ENCODE measurements at places on chromosomes 6 and 20.

DNA sequence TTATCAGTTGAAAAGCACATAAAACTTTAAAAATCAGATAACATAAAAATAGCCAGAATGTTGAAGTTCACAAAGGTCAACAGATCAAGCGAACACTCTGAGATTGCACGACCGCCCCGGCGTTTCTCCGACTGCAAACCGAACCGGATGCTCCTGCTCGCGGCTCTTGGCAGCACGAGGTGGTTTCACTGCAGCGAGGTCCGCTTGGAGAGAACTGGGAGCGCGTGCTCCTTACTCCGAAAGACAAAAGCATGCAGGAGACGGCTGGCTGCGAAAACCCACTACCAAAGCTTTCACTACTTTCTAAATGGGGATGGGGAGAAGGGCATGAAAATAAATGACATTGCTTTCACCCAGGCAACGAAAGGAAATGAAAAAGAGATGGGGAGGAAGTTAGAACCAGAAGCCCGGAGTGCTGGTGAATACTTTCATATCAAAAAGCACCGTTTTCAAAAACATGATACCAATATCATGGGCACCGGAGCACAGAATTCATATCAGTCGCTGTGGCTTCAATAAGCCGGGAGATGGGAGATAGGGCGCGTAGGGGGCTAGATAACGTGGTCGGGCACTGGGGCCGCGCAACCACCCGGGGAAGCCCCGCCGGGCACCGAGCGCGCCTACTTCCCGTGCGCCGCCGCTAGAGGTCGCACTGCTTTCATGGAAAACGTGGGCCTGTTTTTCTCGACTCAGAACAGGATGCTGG lies 8.3 kb upstream of the ANKRD60 start:
- DNase-seq, result peak; percentile 64

GRCh38 chr6:167833396-167833763 lies 6.7 kb downstream of the AFDN start:
- no peak for DNase-seq

DNA sequence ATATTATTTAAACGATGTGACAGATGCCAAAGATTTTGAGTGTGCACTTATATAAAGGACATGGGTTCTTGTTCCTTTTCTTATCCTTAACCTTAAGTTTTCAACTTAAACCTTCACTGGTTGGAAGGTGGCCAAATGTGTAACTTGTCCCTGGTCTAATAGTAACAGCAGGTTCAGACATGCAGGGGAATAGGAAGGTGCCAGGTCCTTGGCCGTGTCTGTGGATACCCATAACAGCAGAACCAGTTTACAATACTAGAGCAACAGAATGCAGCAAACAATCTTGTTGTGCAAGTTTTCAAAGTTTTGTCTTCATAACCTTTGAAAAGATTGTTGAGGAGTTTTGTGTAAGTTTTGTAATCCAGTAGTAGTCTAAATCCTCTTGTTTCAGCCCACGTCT lies 4.4 kb downstream of the MYB start:
- DNase-seq, result no peak

DNA sequence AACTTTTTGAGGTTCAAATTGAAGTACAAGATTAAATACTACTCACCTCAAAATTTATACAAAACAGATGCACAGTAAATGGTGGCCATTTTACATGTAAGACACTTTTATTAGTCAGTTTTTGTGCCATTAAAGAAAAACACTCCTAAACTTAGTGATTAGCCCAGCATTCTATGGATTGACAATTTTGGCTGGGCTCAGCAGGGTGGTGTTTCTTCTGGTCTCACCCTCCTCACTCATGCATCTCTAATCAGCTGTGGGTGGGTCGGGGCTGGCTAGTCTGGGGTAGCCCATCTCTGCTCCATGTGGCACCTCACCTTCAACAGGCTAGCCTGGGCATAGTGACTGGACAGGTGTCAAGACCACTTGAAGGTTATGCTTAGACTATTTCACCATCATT lies 71.6 kb upstream of the BTBD3 start:
- no peak for DNase-seq

GRCh38 chr20:53445321-53445731 lies 148.3 kb downstream of the ZNF217 start:
- no peak for DNase-seq

GRCh38 chr20:51132279-51132678 lies 109.4 kb upstream of the KCNG1 start:
- DNase-seq, result no peak

- DNase-seq, result peak; percentile 84
Measured at GRCh38 chr6:156780102-156780641, 3.0 kb downstream of the ARID1B start.

DNA sequence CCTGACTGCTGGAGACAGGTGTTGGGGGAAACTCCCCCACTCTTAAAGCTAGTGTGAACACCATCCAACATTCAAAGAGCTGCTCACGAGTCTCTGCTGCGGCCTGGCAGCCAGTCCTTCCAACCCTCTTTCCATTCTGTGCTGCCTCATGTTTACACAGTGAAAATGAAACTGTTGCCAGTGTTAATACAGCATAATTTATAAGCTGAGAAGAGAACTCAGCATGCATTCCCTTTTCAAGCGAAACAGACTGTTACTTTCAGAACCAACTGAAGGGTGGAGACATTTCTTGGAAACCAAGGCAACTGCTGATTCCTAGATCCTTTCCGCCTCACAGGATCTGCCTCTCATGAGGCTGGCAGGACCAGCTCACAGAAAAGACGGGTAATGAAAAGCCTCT lies 533.8 kb upstream of the ID4 start:
- DNase-seq, result peak; percentile 89

GRCh38 chr6:42404484-42404883 lies 47.2 kb downstream of the TRERF1 start:
- DNase-seq, result no peak

GRCh38 chr6:140544431-140544830 lies 1170.0 kb upstream of the CITED2 start:
- no peak for DNase-seq

DNA sequence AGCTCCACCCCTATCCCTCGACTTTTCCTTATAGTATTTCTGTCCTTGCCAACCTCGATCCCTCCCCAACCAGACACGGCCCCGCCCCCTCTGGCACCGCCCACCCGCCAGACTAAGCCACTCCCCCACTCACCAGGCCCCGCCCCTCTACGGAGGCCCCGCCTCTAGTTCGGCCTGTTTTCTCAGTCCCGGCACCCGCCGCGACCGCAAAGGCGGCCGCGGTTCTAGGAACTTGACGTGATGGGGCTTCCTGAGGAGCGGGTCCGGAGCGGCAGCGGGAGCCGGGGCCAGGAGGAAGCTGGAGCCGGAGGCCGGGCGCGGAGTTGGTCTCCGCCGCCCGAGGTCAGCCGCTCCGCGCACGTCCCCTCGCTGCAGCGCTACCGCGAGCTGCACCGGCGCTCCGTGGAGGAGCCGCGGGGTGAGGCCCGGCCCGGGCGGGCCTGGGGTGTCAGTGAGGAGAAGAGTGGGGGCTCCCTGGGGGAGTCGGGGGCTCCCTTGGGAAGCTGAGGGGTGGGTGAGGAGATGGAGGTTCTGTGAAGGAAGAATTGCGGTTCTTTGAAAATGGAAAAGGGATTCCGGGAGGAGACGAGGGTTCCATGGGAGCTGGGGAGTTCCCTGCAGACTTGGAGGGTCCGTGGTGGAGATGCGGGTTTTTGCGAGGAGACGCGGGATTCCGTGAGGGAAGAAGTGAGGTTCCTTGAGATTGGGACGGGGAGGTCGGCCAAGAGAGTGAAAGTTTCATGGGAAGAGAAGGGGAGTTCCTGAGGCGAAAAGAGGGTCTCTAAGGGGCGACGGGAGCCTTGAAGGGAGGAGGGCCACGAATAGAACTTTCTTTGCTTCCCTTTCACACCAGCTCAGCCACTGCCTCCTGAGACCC lies at the start of gene ACSS2:
Gene ACSS2, plus strand, starts transcription at position 207 of the 877 bp plus-strand sequence. Its CDS starts 34 bp downstream, at position 241.
- no peak for DNase-seq

DNA sequence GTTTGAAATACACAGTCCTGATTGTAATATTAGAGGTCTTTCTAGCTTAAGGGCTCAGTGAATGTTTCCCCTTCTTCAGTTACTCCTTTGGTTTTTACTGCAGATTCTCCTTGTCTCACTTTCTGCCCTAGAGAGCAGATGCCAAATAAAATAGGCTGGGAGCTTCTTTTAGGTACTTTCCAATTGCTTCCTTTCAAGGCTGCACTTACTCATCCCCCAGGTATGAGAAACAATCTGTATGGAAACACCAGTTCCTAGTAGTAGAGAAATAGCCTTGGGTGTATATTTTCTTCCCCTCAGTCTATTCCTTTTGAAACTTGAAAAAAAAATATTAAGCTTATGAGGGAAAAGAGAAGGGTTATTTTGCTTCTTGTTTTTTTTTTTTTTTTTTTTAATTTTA lies 139.7 kb downstream of the PAK5 start:
- no peak for DNase-seq

DNA sequence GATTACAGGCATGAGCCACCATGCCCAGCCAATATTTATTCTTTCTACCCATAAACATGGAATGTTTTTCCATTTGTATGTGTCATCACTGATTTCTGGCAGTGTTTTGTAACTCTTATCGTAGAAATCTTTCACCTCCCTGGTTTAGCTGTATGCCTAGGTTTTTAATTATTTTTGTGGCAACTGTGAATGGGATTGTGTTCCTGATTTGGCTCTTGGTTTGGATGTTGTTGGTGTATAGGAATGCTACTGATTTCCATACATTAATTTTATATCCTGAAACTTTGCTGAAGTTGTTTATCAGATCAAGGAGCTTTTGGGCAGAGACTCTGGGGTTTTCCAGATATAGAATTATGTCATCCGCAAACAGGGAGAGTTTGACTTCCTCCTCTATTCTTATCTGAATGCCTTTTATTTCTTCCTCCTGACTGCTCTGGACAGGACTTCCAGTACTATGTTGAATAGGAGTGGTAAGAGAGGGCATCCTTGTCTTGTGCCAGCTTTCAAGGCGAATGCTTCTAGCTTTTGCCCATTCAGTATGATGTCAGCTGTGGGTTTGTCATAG lies 198.6 kb downstream of the ZDHHC14 start:
- DNase-seq, result no peak

DNA sequence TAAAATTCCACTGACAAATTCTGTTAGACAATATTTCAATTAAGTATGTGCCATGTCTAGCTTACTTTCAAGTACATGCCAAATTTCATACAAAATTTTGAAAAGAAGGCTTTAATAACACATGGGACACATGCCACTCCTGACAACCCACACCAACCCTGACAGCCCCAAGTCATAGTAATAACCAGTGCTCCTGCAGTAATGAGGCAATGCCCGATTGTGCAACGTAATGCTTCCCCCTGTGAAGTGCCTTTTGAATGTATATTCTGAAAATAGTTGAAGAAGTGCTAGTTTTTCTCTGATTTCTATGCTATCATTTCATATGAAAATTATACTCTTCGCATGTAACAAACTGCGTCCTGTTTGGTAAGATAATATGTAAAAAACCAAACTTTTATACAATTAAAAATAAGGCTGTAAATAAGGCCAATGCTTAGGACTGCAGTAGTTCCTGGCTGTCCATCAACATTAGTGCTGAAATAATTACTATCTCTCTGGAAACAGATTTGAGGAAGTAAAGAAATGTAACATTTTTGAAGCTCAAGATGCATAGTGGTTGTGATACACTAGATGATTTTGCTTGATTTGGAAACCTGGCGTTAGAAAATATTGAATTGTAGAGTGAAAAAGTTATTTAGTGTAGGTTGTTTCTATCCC lies 125.8 kb upstream of the BCLAF1 start:
- DNase-seq, result no peak

- DNase-seq, result peak; percentile 50
Measured at GRCh38 chr6:68633972-68634725, 933 bp upstream of the ADGRB3 start.

GRCh38 chr6:133888929-133889556 lies at the start of gene TCF21:
Gene TCF21 (plus strand): TSS chr6:133889113. CDS start chr6:133889398, 285 bp downstream.
- DNase-seq, result no peak

GRCh38 chr6:28351493-28351925 lies 1.8 kb downstream of the ZKSCAN3 start:
- no peak for DNase-seq

DNA sequence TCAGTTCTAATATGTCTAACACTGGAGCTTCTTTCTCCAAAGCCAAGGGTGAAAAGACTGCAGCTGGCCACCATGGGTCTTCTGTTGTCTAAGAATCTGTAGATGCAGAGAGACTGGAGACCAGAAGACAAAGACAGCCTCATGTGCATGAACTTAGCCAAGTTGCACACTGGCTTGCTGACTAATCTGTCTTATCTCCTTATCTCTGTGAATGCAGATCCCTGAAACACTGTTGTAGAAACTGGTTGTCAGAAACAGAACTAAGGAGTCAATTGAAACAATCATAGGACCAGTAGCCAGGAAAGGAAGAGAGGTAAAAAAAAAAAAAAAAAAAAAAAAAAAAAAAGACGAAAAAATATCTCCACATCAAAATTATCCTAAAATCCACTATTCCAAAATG lies 109.7 kb downstream of the BFSP1 start:
- peak; percentile 73 for DNase-seq

DNA sequence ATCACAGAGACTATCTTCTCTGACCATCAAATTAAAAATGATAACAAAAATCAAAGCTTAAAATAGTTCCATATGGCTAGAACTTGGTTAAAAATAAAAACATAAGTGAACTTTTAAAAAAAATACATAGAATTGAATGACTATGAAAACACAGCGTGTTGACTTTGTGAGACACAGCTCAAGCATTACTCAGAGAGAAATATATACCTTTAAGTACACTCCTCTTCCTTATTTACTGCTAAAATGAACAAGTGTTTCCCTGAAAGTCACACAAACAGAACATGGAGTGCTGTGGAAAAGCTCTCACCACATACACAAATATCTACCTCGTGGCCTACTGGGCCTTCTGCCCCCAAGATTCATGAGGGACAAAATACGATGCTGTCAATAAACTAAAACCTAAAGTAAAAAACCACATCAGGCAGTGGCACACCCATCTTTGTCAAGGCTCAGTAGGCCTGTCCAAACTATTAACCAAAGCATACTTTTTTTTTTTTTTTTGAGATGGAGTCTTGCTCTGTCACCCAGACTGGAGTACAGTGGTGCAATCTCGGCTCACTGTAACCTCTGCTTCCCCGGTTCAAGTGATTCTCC lies 7.5 kb downstream of the FAXC start:
- DNase-seq, result no peak

GRCh38 chr6:132246632-132247270 lies 154.5 kb downstream of the MOXD1 start:
- no peak for DNase-seq

DNA sequence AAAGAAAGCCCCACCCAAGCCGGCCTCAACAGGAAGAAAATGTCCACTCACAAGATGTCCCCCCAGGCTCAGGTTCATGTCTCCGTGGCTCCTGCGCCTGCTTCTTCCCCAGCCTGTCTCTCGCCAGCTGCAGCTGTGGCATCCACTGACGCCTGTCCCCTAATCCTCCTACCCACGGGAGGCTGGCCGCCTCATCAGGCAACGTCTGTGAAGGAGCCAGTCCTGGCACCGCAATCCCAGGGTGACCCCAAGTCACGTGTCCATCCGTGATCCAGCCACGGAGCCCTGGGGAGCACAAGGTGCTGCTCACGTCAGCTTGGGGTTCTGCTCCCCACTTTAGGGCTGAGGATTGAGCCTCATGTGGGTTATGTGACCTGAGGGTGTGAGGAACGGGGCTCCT lies 640.3 kb downstream of the CDH26 start:
- no peak for DNase-seq

GRCh38 chr6:151166180-151166579 lies 73.6 kb upstream of the AKAP12 start:
- no peak for DNase-seq

- no peak for DNase-seq
Measured at GRCh38 chr6:144613859-144614258, 328.7 kb downstream of the UTRN start.
